Prostate gland (tissue), 2 donors: ENCODE measurements at places on chromosomes 2 and 18.

DNA sequence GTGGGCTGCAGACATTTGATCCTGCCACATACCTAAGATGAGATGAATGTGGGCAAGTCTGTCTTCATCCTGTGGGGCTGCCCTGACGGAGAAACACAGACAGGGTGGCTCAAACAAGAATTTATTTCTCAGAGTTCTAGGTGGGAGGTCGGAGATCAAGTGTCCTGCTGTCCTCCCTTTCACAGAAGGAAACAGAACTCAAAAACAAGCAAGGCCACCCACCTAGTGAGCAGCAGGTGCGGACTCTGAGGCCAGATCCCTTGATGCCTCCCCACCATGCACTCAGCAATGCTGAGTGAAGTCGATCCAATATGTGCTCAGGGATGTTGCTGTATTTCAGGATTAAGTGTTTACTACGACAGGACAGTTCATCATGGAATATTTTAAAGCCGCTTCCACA lies 63.0 kb upstream of the SNTG2 start:
- DNase-seq: no peak

GRCh38 chr2:176833671-176834070 lies 378.9 kb upstream of the HNRNPA3 start:
- DNase-seq: no peak

GRCh38 chr2:54077088-54077900 lies 38.1 kb upstream of the ACYP2 start:
- DNase-seq: no peak

GRCh38 chr2:137339051-137339450 lies 573.7 kb downstream of the THSD7B start:
- no peak for DNase-seq

GRCh38 chr2:68594674-68595492 lies 48.5 kb upstream of the PROKR1 start:
- no peak for DNase-seq

DNA sequence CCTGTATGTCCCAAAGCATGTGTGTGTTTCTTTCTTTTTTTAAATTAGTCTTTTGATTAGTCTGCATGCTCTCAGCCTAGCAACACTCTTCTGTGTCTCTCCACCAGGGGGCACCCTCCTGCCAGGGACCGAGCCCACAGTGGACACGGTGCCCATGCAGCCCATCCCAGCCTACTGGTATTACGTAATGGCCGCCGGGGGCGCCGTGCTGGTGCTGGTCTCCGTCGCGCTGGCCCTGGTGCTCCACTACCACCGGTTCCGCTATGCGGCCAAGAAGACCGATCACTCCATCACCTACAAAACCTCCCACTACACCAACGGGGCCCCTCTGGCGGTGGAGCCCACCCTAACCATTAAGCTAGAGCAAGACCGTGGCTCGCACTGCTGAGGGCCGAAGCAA lies 93.8 kb downstream of the NRP2 start:
- no peak for DNase-seq

DNA sequence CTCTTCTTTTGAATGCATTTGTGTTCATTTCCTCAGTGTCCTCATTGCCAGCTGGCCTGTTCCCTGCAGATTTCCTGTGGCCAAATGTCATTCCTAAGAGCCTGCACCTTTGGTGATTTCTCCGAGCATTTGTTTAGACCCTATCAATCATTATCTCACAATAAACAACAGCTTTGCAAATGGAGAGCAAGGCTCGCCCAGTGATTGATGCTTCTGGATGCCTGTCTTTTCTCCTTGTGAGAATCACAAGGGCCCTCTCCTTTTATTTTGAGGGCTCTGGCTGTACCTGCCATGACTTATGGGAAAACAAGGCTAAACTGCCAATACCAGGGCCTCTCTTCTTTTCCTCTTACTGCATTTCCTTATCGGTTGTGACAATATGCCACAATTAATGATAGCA lies 1454.4 kb upstream of the CELF4 start:
- DNase-seq: no peak

- no peak for DNase-seq
Observed at GRCh38 chr2:26974352-26974751, 3.9 kb downstream of the MAPRE3 start.

DNA sequence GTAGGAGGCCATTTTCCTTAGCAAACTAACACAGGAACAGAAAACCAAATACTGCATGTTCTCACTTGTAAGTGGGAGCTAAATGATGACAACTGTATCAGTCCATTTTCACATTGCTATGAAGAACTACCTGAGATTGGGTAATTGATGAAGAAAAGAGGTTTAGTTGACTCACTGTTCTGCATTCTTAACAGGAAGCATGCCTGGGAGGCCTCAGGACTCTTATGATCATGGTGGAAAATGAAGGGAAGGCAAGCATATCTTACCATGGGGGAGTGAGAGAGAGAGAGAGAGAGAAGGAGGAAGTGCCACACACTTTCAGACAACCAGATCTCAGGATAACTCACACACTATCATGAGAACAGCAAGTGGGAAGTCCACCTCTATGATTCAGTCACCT lies 105.3 kb downstream of the PARD3B start:
- no peak for DNase-seq

- no peak for DNase-seq
Observed at GRCh38 chr2:239756790-239757760, 268.1 kb downstream of the NDUFA10 start.

DNA sequence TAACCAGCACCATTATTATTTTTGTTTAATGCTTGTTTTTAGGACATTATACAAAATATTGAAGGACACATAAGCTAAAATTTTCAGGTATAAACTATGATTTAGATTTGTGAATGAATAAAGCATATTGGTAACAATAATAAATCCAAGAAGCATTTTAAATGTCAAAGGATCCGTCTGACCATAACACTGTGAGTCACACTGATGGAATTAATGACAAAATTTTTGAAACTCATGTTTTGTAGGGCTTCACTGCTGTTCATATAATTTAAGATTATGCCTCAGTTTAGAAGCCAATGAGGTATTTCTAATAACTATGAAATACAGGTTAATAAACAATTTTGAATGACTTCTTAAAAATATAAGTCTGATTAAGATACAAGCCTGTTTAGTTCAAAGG lies 124.6 kb downstream of the TMEFF2 start:
- DNase-seq: no peak

DNA sequence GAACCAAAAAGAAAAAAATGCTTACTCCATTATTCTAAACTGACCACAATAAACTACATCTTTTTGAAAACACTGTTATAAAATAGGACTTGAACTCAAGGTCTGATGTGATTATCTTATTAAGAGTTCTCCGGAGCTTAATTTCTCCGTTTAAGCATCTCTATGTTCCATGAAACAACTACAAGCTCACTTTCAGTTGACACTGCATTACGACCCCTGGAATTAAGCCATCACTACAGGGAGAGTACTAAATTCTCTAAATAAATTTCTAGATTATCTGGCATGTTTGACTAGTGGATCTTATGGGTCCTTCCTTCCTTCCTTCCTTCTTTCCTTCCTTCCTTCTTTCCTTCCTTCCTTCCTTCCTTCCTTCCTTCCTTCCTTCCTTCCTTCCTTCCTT lies 249.0 kb downstream of the IKZF2 start:
- no peak for DNase-seq

- DNase-seq: no peak
Observed at GRCh38 chr2:237388036-237388435, 25.9 kb downstream of the COL6A3 start.

GRCh38 chr18:61034580-61034979 lies 298.6 kb upstream of the CDH20 start:
- DNase-seq: no peak

DNA sequence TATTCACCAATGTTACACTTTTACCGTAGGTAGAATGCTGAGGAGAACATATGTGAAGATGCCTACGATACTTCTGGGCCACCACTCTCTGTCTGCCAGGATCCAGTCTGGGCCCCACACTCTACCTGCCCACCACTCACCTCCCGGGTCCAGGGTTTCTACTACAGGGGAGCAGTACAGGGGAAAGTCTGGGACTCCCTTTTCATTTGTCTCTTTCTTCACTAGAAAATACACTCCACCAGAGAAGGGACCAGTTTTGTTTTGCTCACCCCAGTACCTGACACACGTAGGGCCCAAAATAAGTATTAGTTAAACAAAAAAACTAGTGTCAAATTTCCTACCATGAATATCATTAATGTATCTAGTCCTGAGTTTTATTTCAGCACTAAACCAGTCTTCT lies 21.1 kb downstream of the KANSL3 start:
- no peak for DNase-seq

- no peak for DNase-seq
Observed at GRCh38 chr2:227890495-227891079, 19.2 kb downstream of the DAW1 start.

- DNase-seq: no peak
Observed at GRCh38 chr2:205511641-205512040, 170.7 kb upstream of the NRP2 start.

DNA sequence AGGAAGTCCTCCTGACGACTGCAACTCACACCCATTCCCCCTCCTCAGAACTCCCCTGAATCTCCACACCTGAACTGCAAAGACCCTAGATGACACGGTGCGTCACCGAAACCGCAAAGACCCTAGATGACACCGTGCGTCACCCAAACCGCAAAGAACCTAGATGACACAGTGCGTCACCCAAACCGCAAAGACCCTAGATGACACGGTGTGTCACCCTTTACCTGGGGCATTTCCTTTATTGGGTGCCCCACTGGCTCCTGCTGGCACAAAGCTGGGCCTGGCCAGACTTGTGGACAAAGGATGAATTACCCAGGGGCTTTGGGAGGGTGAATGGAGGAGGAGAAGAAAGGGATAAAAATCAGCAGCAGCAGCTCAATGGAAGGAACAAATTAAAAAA lies 123.8 kb downstream of the CELF4 start:
- no peak for DNase-seq

GRCh38 chr2:88865801-88866371 lies 174.4 kb downstream of the RPIA start:
- no peak for DNase-seq

- no peak for DNase-seq
Observed at GRCh38 chr2:68577183-68577582, 66.2 kb upstream of the PROKR1 start.

GRCh38 chr2:121284463-121285449 lies at the start of gene TFCP2L1:
TFCP2L1 (minus strand) TSS chr2:121285202; CDS start chr2:121285109, 93 bp downstream.
- peak; percentile 62 for DNase-seq

DNA sequence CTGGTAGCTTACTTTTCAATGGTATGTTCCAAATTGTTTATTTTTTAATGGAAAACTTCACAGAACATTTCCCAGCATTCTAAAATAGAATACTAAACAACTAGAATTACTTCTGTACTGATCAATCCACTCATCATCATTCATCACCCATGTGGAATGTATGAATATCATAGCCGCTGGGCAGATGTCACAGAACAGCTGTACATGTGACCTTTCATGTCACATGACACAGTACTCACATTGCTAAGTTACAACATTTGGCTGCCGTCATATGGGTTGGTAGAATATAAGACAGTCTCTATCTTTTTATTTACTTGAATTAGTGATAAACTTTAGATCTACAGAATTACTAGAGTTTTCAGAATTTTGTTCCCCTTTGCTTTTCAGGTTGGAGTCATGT lies 387.6 kb downstream of the ZEB2 start:
- DNase-seq: no peak

- DNase-seq: no peak
Observed at GRCh38 chr18:68121826-68122225, 593.1 kb downstream of the TMX3 start.

DNA sequence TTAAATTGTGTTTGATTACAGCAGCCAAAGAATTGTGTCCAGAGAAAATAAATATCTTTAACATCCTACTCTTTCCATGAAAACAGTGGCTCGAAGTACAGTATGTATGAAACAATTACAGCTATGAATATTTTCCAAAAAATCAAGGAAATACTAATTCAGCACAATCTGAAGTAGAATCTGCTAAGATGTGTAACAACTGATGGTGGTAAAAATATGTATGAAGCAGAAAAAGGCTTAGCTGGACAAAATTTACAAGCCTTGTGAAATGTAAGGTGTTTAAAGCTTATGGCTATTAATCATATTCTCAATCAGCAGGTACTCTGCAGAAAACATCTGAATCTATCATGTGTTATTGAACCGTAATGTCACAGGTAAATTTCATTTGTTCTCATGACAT lies 16.6 kb downstream of the DYM start:
- DNase-seq: no peak

DNA sequence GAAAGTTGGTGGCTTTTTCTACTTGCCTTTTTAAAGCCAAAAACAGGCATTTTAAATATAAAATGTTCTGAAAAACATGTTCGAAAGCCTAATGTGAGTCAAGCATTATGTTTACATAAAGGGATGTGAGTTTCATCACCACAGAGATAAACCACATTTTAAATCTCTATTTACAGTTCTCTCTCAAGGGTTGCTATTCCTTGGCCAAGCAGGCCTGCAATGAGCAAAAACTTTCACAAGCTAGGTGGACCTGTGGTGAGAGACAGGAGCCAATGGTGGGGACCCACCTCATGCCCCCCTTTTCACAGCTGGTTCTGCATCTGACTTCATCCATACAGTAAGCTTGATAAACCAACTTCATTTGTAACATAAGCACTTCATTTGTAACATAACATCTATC lies 65.1 kb downstream of the CUL3 start:
- DNase-seq: no peak

GRCh38 chr18:70046207-70046606 lies 98.5 kb upstream of the CD226 start:
- no peak for DNase-seq

DNA sequence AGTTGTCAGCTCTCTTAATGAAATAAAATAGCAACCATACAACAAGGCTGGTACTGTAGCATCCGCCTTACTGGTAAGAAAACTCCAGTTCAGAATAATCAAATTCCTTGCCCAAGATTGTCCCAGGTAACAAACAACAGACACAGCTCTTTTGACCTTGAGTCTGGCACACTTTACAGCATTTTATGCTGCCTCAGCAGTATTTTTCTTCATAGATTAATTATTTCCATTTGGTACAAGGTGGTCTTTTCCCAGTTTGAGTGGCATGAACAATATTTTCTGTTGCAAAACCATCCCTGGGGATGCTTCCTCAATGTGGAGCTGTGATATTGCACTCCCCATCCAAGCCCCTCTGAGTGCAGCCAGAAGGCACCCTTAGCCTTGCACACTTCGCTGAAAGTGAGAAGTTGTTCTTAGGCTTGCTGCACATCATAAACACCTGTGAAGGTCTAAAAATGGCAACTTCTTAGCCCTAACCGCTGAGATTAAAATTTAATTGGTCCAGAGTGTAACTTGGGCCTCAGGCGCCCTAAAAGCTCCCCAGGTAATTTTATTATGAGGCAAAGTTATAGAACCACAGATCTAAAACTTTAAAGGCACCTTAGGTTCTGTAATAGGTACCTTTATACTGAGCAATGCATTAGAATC lies 523.3 kb downstream of the CMPK2 start:
- no peak for DNase-seq
